ENCODE measurements at places on chromosomes 3 and 15.

- DNase-seq = no peak
These were observed 53.1 kb downstream of the TGFBR2 start for GRCh38 chr3:30659270-30660130.

DNA sequence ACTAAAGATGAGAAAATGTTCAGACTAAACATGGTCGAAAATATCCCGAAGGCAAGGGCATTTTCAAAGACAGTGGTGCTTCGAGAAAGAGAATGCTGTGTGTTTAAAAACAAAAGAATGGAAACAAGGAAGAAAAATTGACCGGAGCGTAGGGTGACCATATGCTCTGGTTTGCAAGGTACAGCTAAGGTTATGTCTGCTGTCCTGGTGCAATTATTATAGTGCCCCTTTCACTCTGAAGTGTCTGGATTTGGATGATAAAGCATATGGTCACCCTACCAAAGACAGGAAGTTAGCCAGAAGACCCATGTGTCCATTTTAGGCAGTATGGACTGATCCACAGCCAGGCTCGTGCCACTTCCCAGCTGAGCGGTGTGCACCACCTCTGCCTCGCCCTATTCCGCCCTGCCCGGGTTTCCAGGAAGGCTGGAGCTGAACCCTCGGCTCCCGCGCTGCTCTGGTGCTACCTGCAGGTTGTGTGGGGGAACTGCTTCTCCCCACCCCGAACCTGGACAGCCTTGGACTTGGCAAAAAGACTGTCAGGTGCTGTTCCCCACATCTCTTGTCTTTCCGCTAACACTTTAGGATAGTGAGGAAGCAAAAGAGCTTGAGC is 25.2 kb downstream of the GOLGA6D start:
- DNase-seq = no peak

DNA sequence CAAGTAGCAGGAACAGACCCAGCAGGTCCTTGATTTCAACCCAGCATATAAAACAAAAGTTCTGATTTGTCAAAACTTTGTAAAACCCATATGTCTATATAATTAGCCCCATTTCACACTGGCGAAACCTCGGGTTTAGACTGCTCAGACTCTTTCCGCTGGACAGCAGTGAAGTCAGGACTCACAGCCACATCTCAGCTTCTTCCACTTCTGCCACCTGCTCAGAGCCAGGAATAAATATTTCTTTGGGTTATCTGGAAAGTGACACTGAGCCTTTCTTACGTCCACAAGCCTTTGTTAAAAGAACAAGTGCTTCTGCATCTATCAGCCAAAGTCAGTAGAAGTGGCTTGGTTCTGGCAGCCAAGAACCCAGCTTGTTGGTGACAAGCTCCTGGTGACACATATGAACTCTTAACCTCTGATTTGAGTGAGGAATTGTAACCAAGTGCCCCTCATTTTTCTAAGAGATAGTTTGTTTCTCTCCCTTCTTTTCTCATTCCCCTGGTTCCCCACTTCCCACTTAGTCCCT is 118.1 kb upstream of the CHD2 start:
- no peak for DNase-seq

- DNase-seq = no peak
These were observed 627 bp upstream of the PLS1 start for GRCh38 chr3:142595581-142595950.
